ENCODE measurements at places on chromosomes 6 and 20.

DNA sequence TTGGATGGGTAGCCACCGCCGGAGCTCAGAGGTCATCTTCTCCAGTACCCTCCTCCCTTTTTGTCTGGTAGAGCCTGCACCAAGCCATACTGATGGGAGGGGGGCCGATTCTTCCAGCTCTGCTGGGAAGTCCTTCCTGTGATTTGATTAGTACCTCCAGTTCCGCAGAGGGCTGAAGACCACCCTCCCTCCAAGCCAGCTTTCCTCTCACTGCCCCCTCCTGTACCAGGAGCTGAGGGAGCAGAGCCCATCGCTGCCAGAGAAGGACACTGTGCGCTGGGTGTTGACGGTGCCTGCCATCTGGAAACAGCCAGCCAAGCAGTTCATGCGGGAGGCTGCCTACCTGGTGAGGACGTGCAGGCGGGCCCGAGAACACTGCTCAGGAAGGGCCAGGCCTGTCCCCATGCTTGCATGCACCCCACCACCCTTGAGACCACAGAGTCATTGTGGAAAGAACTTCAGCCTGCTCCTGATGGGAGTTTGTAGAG lies 13.2 kb downstream of the HSPA12B start:
- no peak for DNase-seq

DNA sequence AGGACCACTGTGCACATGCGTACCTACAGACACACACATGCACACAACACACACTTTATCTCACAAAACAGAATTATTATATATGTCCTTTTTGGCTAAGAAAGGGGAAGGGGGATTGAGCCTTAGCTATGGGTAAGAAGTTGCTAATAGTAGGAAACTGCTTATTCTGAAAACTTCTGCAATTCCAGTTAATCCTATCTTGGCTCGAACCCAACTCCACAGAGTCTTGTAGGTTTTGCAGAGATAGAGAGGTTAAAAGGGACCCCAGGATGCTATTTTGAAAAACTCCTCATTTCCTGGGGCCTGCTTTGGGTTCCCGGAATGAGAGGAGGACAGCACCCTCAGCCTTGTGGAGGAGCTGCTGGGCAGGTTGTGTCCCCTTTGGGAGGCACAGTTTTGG lies 233.8 kb downstream of the CLIC5 start:
- DNase-seq, result no peak

- DNase-seq, result no peak
These were observed 300.0 kb downstream of the ZFAND3 start for GRCh38 chr6:38119516-38119915.

DNA sequence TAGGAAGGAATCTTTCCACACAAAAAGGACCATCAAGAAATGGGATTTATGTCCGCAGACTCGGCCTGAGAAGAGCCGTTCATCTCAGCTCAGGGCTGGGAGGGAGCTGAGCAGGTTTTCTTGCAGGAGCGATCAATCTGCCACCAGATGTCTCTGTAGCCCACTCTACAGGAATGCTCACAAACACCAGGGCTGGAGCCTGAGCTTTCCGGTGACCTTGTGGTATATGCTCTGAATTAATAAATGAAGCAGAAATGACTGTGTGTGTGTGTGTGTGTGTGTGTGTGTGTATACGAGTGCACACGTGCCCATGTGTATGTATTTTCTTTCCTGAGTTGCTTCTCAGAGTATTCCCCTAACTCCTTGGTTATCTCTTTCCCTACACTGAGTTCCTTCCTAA lies 12.0 kb downstream of the CD83 start:
- peak; percentile 48 for DNase-seq

DNA sequence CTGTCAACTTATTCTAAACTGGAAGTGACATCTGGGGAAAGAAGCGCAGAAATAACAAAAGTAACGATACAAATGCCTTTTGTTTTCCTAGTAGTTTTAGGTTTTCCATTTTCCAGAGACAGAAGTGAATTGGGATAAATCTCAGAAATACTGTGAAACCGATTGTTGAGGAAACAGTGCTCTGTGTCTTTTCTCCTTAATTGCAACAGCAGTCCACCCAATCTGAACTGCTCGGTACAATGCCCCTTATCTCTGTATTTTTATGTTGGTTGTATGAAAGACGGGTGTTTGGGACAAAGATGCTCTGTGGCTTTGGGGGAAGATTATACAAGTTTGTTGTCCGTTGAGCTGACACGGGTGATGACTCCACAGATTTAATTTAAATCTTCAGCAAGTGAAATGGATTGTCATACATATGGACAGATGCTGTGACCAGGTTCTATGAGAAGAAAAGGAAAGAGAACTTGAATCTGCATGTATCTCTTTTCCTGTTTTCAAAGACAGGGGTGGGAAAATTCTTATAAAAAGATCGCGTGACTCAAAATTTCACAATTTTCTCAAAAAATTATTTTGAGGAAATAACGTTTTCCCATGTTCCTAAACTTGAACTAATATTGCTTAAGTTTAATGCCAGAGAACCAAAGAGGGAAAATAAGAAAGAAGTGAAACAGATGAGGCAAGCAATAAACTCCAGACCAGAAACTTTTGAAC lies 41.2 kb downstream of the SASH1 start:
- no peak for DNase-seq

DNA sequence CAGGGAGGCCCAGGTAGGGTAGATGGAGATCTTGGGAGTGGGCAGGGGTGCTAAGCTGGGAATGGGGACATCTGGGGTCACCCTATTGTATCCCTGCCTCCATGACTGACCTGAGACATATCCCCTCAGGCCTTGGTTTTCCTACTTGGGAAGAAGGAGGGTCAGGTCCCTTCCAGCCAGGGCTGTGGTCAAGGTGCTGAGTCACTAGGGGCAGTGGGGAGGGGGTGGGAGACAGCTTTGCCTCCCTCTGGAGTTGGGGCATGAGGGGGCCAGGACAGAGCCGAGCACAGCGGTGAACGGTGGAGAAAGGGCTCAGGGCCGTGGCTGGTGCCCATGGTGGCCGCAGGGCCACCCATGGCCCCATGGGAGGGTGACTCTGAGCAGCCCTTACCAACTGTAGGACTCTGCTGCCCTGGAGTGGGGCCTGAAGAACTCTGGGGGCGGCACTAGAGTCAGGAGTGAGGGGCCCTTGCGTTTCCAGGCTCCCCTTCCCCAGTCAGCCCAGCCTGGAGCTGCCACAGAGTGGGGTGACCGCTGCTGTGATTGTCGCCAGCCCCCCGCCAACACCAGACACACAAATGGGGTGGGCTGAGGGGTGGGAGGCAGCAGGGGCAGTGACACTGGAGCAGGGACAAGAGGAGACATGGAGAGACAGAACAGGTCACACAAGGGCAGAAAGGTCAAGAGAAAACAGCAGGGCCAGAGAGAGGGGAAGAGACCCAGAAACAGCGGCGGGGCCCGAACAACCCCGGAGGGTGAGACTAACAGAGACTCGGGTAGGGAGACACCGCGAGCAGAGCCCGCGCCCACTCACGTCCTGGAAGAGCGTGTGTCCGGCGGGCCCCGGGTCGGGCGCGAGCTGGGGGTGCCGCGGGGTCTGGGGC lies 576 bp downstream of the NECAB3 start:
- DNase-seq, result peak; percentile 48

Measured in mucosa of descending colon (tissue), 3 donors.